ENCODE measurements at places on chromosomes 13 and 19.
A peak's percentile ranks its signal among the peaks of the same experiment; 100 is the strongest.

GRCh38 chr13:46575818-46576221 is 22.9 kb downstream of the LRCH1 start:
- DNase-seq = no peak

DNA sequence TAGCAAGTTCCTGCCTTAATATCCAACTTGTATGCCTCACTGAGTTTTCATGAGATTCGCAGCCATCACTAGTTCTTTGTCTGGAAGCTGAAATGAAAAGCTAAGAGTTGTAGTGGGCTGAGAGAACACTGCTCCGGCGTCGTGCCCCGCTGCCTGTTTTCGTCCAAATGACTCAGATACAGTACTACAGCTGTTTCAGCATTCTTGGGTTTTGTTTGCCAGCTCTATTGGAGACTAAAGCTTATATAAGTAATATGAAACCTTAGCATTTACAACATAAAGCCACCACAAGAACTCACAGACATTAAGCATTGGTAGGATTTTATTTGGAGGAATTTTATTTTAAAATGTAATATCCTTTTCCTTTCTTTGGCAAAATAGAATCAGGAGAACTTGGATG is 299.7 kb downstream of the DLEU7 start:
- no peak for DNase-seq

GRCh38 chr19:15210323-15210781 is 9.6 kb upstream of the NOTCH3 start:
- DNase-seq = no peak

DNA sequence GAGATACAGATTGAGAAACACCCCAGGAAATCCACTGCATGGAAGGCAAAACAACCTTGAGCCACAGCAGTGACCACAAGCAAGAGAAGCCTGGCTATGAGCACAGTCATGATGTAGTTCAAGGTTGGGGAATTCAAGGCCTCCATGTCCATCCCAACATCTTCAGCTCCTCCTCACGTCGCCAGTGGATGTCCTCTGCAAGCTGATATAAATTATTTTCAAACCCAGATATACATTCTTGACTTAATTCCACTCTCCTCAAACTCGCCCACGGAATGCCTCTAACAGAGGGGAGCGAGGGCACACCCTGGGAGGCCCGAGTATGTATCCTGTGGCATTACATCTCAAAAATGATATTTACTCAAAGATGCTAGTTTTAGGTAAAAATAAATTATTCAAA is 105.5 kb downstream of the SHISA2 start:
- no peak for DNase-seq

DNA sequence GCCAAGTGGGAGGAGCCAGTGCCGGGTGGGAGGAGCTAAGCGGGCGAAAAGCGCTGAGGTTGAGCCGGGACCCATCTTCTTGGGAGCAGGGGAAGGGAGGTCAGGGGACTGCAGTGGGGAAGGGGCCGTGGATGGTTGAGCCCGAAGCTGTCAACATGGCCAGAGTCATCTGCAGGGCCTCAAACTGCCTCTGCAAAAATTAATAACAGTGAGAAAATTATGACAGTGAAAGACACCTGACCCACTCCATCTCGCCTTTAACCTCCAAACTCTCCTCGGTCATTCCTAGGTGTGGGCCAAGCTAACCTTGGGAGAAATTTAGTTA is 30.1 kb downstream of the ZNF557 start:
- no peak for DNase-seq

DNA sequence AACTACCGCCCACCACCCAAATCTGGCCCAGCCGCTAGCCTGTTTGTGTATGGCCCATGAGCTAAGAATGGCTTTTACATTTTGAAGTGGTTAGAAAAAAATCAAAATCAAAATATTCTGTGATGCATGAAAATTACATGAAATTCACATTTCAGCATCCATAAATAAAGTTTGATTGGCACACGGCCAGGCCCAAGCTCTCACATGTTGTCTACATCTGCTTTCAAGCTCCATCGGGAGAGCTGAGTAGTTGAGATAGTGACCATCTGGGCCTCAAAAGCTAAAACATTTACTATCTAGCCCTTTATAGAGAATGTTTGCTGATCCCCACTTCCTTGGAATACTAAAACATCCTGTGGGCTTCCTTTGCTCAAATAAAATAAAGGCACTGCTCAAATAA is 14.5 kb downstream of the RFX2 start:
- DNase-seq = no peak

DNA sequence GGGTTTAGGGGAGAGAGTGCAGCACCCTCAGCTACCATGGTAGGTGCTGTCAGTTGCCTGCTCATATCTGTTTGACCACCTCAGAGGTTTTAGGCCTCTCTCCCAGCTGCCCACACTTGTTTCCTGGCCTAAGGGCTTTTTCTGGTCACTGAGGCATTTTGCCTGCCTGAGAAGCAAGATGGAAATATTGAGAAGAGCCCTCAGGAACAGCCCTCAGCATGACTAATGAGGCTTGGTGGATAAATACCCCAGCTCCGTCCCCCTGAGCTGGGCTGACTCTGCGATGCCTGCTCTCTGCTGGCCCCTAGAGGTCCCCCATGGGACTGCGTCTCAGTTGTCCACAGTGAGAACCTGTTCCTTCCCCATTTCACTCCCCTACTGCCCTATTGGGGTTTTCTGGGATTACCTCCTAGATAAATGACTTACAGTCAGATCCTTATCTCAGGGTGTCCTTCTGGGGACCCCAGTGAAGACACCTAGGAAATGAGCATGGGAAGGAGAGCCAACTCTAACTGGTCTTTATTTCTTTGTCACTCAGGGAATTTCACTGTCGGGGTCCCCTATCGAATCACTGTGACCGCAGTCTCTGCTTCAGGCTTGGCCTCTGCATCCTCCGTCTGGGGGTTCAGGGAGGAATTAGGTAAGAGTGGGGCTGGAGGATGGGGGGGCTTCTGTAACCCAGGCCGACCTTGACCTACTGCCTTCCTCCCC is 13.3 kb downstream of the PALM3 start:
- DNase-seq = peak; percentile 68

- DNase-seq = no peak
Observed at GRCh38 chr13:110341445-110342244, 34.6 kb downstream of the COL4A2 start.

GRCh38 chr13:95596701-95597100 is 44.2 kb downstream of the CLDN10 start:
- DNase-seq = no peak

DNA sequence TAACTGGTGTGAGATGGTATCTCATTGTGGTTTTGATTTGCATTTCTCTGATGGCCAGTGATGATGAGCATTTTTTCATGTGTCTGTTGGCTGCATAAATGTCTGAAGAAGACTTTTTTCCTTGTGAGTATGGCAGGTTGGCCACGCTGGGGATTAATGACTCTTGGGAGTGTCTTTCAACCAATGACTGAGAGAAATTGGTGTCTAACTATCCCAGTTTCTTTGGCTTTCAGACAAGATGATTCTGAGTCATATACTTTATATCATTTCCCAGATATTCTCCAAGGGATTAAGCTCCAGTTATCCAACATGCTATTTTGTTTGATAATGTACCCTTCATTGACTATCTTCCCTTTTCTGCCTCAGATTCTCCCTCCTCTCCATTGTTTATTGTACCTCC is 35.5 kb upstream of the CSNK1A1L start:
- no peak for DNase-seq

DNA sequence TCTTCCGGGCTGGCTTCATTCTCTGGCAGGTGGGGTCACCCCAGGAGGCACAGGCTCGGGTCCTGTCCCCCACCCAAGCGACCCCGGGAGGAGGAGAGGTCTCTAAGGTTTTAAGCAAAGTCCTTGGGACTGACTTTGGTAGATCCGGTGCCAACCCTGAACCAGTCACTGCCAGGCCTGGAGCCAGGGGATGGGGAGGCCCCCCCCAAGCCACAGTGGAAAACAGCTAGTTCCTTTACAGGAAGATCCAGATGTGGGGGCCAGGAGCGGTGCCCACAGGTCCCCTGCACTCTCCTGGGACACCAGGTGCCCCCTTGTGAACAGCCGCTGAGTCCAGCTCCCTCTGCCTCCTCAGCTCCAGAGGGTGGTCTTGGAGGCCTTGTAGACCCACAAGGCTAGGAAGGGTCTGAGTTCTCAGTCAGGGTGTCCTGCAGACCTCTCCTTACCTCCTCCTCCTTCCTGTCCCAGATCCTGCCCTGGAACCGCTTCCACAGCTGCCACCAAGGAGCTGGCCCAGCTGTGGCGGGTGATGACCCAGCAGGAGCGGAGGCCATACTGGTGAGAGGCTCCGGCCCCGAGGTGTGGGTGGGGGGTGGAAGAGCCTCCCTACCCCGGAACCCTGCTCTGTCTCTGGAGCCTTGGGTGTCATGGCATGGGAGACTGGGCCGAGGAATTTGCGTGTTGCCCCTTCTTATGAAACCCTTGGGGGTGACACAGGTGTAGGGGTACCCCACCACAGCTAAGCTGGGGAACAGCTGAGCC is 6.0 kb downstream of the SIX5 start:
- no peak for DNase-seq
